Left cardiac atrium (tissue), 4 donors: ENCODE measurements at places on chromosomes 4 and X. TPM values are rescaled to one million over a fixed set of nuclear protein-coding genes. Genes with fewer than 3 reads are reported as not detected.

REST gene
- total RNA-seq, result 27.9 TPM

DMRTC1 gene
- total RNA-seq, result not detected

DNA sequence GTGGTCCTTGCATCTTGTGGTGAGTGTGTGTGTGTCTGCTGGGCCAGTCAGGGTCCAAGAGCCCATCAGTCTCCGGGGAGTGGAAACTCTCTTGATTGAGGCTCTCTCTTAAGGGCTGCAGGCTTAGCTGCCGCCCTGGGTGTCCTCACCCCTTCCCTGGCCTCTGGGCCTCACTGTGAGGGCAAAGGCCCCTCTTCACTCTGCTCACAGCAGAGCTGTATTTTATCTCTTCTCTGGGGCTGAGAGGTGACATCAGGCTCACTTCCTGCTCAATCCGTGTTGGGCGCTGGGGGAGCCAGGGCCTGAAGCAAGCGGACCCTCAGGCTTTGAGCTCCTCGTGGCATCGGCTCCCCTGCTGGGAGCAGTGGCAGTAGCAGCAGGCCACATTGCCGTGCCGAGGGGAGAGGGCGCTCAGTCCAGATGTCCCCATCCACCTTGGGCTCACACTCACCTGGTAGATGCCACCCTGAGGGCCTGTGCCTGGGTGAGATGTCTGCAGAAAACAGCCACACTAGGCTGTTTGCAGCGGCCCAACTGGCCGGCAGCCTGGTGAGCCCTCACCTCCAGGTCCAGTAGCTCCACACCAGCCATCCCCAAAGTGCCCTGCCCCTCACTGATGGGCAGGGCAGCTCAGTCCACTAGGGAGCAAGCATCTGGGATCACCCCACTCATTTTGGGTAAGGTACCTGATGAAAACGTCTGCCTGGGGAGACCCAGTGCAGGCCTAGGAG lies 24.7 kb upstream of the PRPS1 start:
- DNase-seq, result no peak

DNA sequence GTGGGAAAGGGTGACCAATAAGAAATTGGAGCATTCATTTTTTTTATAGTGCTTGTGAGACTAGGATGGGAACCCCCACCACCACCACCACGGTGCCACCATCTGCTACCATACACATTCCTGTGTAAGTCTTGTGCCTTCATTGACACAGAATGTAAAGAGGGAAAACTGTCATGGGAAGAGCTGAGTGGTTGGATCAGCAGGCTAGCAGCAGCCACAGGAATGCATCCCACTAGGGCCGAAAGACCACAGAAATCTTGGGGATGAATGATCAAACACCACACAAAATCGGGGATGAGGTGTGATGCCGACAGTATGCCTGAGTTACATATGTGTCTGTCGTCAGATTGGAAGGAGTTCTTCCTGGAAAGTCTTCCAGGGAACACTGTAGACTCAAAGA lies 69.2 kb downstream of the SRPX start:
- DNase-seq, result no peak

- peak; percentile 70 for DNase-seq
Observed at GRCh38 chr4:123832173-123833026, 435.8 kb downstream of the SPRY1 start.

GRCh38 chr4:169334335-169334734 lies 63.6 kb upstream of the SH3RF1 start:
- no peak for DNase-seq

- no peak for DNase-seq
Observed at GRCh38 chr4:11628093-11628725, 199.5 kb upstream of the HS3ST1 start.
